ENCODE measurements at places on chromosomes 12 and 14.

GRCh38 chr12:78865516-78865915 is 942 bp downstream of the SYT1 start:
- no peak for DNase-seq

DNA sequence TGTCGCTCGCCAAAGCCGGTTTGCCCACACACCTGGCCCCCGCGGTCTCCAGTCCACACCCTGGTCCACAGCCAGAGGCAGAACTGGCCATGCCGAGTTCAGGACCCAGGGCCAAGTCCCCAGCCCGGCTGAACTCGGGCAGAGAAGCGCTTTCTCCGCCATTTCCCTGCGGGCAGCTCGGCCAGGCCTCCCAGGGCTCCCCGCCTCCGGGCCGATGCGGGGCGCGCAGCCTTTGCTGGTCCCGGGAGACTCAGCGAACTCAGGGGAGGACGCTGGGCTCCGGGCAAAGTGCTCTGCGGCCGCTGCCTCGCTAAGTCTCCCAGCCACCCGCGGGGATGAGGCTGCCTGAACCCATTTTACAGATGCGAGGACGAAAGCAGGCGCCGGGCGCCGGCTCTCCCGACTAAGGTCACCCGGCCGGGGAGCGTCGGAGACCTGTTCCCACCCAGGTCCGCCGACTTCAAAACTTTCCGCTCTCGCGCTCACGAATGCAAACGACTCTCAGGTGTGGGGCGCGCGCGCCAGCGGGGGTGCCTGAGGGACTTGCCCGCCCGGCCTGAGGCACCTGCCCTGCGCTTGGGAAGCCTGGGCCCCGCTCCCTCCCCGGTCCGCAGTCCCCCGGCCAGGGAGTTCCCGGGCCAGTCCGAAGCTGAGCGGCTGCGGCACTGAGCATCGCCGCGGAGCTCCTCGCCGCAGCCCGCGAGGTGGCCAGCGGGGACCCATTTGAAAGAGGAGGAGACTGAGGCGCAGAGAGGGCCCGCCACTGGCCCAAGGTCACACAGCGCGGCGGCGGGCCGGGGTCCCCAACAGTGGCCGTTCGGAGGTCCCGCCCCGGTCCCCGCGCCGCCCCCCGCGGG is 627 bp downstream of the TESC start:
- DNase-seq = no peak

- no peak for DNase-seq
Measured at GRCh38 chr12:104567832-104568486, 111.2 kb downstream of the CHST11 start.

DNA sequence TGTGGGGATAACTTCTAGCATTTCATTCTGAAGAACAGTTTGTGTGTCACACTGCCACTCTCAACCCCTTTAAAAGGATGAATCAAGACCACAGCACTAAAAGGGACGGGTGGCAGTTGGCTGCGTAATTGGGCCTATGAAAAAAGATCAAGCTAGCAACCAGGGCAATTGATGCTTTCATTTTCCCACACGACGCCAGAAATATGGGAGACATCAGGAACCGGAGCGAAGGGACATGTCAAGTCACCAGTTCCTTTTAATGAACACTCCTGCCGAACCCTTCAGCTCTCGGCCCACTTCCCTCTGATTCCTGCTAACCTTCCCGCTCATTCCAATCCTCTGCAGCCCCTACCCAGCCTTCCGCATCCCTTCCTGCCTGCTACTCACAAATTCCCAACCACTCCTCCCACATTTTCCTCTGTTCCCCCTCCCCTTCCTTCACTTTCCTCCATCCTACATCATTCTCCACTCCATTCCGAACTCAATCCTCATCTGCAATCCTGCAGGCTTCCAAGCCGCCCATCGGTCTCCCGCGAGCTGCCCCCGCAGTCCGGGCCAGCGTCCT is 753 bp downstream of the CSRNP2 start:
- DNase-seq = peak; percentile 43

GRCh38 chr12:87943023-87943422 is 86.2 kb downstream of the C12orf50 start:
- no peak for DNase-seq

DNA sequence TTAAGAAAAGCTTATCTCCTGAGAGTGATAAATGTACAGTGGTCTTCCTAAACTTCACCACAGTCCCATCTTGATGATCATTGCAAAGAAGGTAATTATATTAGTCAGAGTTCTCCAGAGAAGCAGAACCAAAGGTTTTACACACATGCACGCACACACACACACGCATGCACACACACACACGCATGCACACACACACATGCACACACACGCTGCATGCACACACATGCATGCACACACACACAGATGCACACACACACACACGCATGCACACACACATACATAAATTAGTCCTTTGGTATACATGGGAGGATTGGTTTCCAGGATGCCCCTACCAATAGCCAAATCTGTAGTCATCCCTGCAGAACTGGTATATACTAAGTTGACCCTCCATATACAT is 580 bp downstream of the OR4E2 start:
- DNase-seq = no peak

DNA sequence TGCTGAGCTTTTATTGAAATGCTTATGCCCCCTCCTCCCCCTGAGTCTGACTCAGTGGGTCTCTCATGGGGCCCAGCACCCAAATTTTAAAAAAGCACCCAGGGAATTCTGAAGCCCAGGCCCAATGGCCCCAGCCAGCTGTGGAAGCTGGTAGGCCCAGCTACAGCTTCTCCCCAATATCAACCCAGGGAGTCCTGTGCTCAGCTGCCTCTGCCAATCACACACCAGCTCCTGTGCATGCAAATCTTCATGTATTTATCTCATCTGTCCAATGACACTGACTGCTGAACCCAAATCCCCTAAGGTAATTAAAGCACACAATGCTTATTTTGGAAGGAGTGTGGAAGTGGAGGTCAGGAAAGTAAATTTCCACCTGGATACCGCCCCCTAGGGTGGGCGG is 76.3 kb downstream of the CCDC88C start:
- DNase-seq = no peak

- no peak for DNase-seq
Measured at GRCh38 chr12:21627924-21628323, 23.3 kb upstream of the GYS2 start.

DNA sequence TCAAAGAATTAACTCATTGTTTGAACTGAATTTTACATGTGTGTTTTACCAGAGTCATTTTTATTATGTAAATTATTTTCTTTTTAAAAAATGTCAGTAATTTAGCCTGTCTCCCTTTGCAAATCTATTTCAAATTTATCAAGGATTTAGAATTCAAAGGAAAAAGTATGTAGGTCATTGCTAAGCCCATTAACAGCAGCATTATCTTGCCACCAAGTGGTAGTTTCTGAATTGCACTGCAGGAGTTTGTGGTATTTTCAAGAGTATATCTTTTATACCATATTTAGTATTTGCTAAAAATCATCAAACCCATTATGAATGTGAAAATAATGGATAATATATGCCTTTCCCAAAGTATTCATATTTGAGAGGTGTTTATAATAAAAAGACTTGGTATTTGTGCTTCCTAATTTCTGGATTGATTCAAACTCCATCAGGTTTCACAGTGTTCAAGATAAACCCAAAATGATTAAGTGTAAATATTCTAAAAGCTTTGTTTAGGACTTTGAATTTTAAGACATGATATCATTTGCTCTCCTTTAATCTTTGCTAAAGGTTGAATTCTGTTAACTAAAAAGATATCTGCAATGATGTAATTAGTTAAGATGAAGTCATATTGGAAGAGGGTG is 711.4 kb downstream of the FSCB start:
- DNase-seq = peak; percentile 8

DNA sequence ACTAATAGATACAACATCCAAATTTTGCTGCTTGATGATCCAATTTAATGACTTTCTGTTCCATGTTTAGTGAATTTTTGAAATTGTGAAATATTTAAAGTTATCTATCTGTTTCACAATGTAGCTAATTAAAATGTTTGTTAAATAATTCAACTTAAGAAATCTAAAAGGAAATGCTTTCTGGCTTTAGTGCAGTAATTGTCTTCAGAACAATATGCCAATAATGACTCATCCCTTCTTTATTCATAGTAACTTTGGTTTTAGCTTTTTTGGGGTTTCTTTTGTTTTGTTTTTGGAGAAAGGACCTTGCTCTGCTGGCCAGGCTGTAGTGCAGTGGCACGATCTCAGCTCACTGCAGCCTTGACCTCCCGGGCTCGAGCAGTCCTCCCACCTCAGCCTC is 479.2 kb upstream of the RGS6 start:
- DNase-seq = no peak

DNA sequence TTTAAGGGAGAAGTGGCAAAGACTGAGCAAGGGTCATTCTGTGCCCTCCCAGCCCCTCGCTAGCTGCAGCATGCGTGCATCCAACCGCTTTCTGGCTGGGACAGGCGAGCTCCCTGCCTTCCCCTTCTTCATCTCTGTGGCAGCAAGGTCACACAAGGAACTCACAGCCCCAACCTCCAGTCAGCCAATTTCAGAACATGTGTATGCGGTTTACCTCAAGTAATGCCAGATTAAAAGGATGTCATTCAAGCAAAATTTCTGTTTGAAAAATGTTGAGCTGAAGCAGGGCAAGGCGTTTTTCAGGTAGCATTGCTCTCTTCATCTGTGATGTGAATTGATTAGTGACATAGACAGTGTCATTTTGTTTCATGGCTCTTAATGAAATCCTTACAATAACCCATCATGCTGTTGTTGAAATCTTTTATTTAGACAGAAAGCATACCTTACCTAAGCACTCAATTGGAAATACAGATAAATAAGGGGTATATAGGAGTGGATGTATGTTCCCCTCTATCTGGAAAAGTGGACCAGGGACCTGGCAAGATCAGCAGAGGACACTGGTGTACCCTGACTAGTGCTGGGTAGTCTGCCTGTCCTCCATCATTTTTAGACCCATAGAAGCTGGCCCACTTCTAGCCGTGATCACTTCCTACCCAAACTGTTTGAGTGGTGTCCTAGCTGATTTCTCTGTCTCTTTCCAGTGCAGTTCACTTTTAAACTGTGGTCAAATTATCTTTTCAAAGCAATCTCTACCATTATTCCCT is 82.8 kb upstream of the NEDD1 start:
- DNase-seq = no peak

GRCh38 chr14:70842851-70843462 is 33.6 kb upstream of the MAP3K9 start:
- DNase-seq = no peak

DNA sequence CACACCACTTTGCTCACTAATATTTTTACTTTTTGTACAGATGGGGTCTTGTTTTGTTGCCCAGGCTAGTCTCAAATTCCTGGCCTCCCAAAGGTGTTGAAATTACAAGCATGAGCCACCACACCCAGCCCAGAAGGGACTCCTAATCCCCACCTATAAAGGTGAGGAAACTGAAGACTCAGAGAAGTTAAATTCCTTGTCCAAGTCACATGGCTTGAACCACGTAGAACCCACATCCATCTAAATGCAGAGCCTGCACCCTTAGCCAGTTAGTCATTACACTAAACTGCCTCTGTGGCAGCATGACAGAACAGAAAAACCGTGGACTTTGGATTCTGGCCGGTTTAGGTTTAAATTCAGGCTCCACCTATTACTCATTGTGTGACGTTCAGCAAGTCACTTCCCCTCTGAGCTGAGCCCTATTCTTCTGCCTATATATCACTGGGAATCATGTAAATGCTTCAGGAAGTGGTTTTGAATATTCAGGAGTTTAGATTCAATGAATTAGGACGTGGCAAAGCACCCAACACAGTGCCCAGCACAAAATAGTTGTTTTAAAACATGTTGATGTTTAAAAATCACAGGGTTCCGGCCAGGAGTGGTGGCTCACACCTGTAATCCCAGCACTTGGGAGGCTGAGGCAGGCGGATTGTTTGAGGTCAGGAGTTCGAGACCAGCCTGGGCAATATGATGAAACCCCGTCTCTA is 3.0 kb upstream of the CORO1C start:
- peak; percentile 94 for DNase-seq

GRCh38 chr14:88507208-88507607 is 47.6 kb downstream of the PTPN21 start:
- DNase-seq = no peak

- DNase-seq = no peak
Measured at GRCh38 chr12:115801871-115802270, 475.6 kb downstream of the MED13L start.

- peak; percentile 43 for DNase-seq
Measured at GRCh38 chr14:53409969-53410368, 256.8 kb upstream of the DDHD1 start.

DNA sequence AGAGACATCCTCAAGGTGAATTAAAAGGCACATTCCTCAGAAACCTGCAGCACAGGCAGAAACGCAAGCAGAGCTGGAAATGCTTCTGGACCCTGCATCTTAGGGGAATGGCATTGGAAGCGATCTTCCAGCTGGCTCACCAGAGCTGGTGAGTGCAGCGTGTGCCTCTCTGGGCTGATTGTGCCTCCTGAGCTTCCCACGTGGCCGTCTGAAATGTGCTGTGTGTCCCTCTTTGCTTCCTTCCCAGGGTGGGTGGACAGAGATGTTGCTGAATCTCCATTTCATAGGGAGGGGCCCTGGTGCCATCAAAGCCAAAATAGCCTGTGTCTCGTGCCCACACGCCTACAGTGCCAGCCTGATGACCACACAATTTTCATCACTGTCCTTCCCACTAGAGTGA is 34.3 kb upstream of the TMEM132D start:
- no peak for DNase-seq

DNA sequence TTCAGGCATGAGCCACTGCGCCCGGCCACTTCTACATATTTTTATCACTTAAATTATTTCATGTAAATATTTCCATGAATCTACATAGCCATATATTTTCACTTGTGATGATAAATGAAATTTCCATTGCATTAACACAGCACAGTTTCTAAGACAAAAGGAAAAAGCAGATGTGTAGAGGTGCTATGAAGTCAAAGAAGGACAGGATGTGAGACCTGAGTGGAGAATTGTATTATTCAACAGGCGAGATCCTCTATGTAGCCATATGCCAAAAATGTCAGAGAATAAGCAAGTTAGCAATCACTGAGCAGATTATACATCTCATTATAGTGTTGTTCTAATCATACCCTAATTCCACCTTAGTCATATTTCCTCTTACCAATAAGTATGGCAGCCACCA is 38.1 kb downstream of the ATF7 start:
- no peak for DNase-seq

- DNase-seq = peak; percentile 23
Measured at GRCh38 chr12:110733089-110733715, 9.5 kb downstream of the PPP1CC start.

GRCh38 chr12:112868459-112869041 is 38.2 kb upstream of the OAS1 start:
- no peak for DNase-seq

DNA sequence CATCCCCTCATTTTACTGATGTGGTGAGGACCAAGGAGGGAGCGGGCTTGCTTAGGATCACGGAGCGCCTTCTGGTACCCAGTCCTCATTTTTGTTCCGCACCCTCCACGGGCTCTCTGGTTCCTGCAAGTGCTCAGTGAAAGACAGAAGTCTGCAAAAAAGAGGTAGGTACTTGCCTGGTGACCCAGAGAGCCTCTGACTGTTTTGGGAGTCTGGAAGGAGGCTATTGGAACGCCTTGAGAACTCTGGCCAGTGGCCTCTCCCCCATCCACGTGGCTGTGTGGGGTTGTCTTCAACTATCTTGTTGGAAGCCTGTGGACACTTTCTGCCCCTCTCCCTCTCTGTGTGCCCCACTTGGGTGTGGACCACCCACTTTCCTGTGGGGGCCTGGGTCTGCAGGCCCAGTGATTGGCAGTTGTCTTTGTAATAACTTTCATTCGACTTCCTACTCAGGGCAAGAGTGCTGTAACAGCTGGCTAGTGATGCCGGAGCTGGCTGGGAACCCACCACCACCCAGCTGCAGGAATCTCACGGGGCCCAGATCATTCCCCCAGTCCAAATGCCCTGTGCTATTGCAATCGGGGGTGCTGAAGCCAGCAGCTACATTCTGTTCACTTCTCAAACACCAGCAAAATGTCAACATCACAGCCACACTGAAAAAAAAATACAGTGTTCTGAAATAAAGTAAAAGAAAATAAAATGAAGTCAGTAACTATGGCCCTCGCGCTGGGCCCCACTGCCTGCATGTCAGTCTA is 122.8 kb downstream of the PRMT8 start:
- DNase-seq = no peak

All from astrocyte of the spinal cord (primary cell).